ENCODE measurements at places on chromosomes 5 and 9. TPM values are rescaled to one million over a fixed set of nuclear protein-coding genes. Genes with fewer than 3 reads are reported as not detected.

DNA sequence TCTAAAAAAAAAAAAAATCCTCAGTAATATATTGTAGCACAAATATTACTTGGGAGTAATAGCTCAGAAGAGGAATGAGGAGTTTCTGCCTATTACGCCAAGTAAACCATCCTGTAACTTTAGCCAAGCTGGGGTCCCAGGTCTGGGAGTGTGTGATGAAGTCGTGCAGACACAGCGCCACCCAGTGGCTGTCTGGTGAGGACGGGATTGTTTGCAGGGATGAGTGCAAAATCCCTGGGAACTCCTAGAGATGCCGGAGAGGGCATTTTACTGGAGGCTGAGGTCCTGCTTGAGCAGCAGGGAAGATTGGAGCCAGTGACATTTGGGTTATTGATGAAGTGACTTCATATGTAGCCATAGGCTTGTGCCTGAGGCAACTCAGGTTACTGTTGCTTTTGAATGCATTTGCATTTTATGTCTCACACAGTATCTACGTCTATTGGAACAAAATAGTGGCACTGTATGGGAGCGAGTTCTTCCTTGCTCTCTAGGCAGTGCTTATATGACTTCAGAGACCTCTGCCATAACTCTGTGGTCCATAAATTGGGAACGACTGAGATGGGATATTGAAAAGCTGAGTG, 72.8 kb downstream of the PSAT1 start:
- peak; percentile 78 for ATAC-seq

- no peak for ATAC-seq
Observed at GRCh38 chr5:137432376-137432775, 66.8 kb downstream of the SPOCK1 start.

DNA sequence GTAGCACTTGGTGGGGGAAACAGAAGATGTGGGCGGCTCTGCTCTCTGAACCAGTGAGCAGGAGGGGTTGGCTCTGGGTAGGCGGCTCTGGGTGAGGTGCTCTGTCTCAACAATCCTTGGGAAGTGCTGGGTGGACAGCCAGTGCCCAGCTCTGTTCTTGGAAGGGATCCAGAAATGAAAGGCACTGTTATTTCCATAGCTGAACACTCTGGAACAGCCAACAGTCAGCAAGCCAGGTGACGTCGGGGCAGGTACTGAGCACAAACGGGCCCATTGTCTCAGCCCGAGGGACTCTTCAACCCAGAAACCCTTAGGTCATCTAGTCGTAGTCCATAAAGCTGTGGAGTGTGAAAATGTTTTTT, 36.3 kb downstream of the OLFM1 start:
- no peak for ATAC-seq

- ATAC-seq = no peak
Observed at GRCh38 chr5:154049636-154050035, 10.9 kb downstream of the MFAP3 start.

DNA sequence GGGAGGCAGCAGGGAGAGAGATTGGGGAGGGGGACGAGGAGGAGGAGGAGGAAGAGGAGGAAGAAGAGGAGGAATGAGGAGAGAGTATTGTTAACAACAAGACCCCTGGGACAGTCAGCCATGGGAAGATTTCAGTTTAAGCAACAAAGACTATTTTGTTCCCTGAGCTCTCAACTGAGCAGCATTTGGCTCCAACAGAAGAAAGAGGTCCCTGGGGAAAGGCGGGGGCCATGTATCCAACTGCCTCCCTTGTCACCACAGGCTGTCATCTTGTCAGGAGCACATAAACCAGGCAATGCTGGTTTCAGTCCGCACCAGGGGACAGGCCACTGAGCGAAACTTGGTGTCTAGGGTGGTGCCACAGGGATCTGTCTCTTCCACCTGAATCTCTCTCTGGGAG, 316.1 kb downstream of the TLE1 start:
- no peak for ATAC-seq

GRCh38 chr5:124274949-124275348, 471.5 kb downstream of the ZNF608 start:
- ATAC-seq = no peak

DNA sequence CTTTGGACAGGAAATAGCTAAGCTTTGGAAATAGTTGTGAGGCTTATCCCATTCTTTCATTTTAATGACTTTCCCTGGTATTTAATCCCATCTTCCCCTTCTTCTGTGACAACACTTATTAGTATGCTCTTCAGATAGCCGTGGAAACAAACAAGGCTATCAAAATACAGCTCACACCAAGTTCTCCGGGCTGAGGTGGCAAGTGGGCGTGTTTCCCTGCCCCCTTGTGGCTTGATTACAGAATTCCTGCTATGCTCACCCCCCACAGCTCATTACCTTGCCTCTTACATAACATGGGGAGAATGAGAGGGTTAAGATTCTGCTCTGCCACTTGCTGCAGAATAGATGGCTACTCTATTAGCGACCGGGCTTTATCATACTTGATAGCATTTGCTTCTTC, 437.1 kb upstream of the TLE4 start:
- ATAC-seq = peak; percentile 26

- ATAC-seq = no peak
Observed at GRCh38 chr9:74443036-74443750, 53.9 kb upstream of the RORB start.

DNA sequence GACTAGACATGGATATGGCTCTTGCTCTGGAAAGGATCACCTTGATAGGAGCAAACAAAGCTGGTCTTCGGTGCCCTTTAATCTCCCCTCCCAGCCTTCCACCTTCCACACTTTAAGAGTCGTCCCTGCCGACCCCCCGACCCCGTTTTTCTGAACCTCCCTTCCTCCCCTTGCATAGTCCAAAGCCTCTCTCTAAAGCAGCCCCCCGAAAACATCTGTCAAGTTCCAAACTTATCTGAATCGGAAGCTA, 423 bp upstream of the NUP214 start:
- no peak for ATAC-seq

- peak; percentile 87 for ATAC-seq
Observed at GRCh38 chr9:137422604-137423513, at the start of the genes EXD3 and NOXA1. Gene EXD3, minus strand, starts transcription at chr9:137423162. Its CDS starts 27,805 bp downstream, at chr9:137395357. Gene NOXA1, plus strand, starts transcription at chr9:137423393. Its CDS starts 137 bp downstream, at chr9:137423530.

- peak; percentile 100 for ATAC-seq
Observed at GRCh38 chr5:26553079-26553478, 485.3 kb downstream of the CDH9 start.

GRCh38 chr5:136028090-136028489, 698 bp upstream of the TGFBI start:
- no peak for ATAC-seq

GRCh38 chr9:134880484-134881312, at the start of gene FCN2:
Gene FCN2, plus strand, starts transcription at chr9:134880810. Its CDS starts 12 bp downstream, at chr9:134880822.
- ATAC-seq = no peak

GRCh38 chr9:30935730-30936129, 1448.7 kb upstream of the ACO1 start:
- ATAC-seq = no peak

GRCh38 chr5:36162810-36163486, 11.0 kb downstream of the SKP2 start:
- ATAC-seq = no peak

GRCh38 chr9:76667521-76667957, 96.7 kb upstream of the PCA3 start:
- no peak for ATAC-seq

GRCh38 chr5:82301190-82301589, 23.0 kb upstream of the RPS23 start:
- no peak for ATAC-seq

DNA sequence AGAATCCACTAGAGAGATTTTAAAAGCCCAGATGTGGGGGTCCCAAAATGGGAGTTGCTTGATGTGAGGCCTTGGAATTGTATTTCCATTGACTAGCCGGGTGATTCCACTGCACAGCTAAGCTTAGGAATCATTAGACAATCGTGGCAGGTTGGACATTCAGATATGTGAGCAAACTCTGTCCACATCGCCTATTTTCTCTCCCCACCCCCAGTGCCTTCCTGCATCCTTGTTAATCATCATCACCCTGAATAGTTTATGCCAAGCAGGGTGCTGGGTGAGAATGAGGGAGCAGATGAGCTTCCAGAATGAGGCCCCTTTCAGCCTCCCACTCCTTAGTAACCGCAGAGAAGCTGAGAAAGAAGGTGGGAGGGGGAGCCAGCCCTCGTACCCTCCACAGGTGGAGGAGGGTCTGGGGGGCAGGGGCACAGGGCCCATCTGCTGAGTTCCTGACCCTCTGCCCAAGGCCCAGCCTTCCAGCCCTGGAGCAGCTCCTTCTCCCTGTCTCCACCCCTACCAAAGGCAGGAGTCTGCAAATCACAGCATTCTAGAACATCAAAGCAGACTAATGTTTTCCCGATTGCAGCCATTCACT, 7.7 kb upstream of the TCOF1 start:
- peak; percentile 26 for ATAC-seq

DNA sequence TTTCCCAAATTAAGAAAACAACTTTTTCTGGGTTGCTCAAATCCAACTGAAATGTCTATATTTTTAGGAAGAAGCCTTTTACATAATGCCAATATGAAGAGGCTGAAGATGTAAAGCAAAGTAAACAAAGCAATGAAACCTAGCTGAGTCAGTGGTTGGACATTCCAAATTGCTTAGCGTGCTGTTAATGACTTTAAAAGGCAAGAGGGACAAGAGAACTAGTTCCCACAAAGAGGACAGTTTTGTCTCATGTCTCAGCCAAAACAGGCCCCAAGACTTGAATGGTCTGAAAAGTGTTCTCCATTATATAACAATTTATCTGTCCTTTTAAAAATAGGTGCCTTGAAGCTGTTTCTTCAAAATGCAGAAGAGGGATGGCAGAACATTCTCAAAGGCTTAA, 407.0 kb downstream of the ENC1 start:
- no peak for ATAC-seq

- no peak for ATAC-seq
Observed at GRCh38 chr5:131297886-131298285, 34.0 kb downstream of the CDC42SE2 start.

- peak; percentile 48 for ATAC-seq
Observed at GRCh38 chr9:3475300-3476020, 50.3 kb downstream of the RFX3 start.

GRCh38 chr5:77937015-77937908, 161.1 kb upstream of the TBCA start:
- ATAC-seq = no peak

GRCh38 chr9:127973169-127974000, 7.4 kb downstream of the EEIG1 start:
- no peak for ATAC-seq

DNA sequence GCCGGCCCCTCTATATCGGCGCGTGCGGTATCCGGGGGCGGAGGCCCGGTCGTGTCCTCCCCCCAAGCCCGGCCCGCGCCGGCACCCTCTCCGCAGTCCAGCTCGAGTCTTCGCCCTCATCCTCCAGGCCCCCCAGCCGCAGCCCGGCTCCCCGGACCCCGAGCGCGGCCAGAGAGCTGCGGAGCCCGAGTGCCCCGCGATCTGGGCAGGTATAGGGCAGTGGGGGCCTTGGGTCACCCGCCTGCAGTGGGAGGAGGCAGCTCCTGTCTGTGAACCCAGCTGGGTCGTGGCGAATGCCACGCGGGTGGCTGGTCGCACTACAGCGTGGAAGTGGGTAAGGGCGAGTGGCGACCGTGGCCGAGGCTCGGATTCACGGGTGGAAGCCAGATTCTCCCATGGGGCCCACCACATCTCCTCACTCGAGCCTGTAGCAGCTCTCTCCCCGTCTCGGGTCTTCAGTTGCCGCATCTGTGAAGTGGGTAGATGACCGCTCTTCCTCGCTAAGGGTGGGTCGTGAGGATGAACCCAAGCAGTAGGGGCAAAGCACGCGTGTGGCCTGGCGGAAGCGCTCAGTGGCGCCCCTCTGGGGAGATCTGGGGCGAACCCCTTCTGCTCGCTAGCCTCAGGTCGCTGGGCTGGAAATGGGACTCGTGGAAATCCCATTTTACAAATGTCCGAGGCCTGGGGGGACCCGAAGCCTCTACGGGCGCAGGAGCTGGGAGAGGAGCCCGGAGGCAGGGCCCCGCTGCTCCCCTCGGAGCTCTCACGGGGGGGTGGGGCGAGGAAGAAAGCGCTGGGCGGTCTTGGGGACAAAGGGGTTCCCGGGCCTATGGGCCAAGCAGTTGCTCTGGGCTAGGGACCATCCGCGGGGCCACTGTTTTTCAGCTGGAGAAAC, 1.9 kb downstream of the NR5A1 start:
- peak; percentile 52 for ATAC-seq

DNA sequence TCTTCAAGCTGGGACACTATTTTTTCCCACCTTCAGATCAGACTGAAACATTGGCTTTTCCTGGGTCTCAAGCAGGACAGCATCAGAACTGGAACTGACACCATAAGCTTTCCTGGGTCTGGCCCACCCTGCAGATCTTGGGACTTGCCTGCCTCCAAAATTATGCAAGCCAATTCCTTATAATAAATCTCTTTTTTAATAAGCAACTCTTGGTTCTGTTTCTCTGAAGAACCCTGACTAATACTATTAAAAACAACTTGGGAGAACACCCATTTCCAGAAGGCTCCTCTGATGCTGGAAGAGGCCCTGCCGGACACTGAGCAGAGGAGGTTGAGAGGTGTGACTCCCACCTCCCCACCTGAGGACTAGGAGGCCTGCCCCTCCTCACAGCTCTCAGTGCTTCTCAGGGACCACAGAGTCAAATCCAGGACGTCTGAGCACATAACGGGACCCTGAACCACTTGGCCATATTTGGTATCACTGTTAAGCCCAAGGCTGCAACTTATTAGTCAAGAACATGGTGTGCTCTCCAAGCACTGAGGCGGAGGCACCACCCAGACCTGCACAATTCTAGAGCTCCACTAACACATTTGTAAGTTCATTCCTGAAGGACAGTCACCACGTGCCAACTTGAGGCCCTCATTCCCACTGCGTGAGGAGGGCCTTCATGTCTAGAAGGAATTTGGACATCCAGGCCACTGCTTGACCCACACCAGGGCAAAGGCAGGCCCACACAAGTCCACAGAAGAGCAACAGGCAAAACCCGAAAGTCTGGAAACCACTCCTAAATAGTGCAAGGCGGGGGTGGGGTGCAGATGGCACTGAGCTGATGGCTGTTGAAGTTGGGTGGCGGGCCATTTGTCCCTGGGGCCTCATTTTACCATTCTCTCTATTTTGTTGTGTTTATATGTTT, 9.5 kb downstream of the SHC3 start:
- no peak for ATAC-seq

- ATAC-seq = no peak
Observed at GRCh38 chr5:149170299-149170698, 29.0 kb downstream of the ABLIM3 start.

- ATAC-seq = no peak
Observed at GRCh38 chr9:134837529-134837928, 43.1 kb upstream of the FCN2 start.

Gene FNBP1
- 46.7 TPM for total RNA-seq

Gene PPP1R26
- 17.2 TPM for total RNA-seq

Gene LHX2
- total RNA-seq = not detected

Gene TXNDC8
- not detected for total RNA-seq

Gene CER1
- 0.24 TPM for total RNA-seq

Gene ARHGEF28
- 0.81 TPM for total RNA-seq

Gene CMBL
- total RNA-seq = 14.5 TPM

Gene WDR38
- total RNA-seq = 0.32 TPM

Gene NEUROG1
- total RNA-seq = 0.15 TPM

Gene GRIN3A
- total RNA-seq = 1.0 TPM

Gene ELOVL7
- total RNA-seq = 0.50 TPM

Gene CFAP77
- total RNA-seq = 0.21 TPM

Gene PCDHGB7
- 9.4 TPM for total RNA-seq

Gene HCN1
- total RNA-seq = 0.76 TPM

Data from motor neuron (in vitro differentiated cells).